NCI-H1105 treated with DMSO at 0.1 percent for 48 hours (cell line): ENCODE measurements at places on chromosomes 1 and 21.

GRCh38 chr1:162206749-162207635 is 137.5 kb downstream of the NOS1AP start:
- DNase-seq, result peak; percentile 96

DNA sequence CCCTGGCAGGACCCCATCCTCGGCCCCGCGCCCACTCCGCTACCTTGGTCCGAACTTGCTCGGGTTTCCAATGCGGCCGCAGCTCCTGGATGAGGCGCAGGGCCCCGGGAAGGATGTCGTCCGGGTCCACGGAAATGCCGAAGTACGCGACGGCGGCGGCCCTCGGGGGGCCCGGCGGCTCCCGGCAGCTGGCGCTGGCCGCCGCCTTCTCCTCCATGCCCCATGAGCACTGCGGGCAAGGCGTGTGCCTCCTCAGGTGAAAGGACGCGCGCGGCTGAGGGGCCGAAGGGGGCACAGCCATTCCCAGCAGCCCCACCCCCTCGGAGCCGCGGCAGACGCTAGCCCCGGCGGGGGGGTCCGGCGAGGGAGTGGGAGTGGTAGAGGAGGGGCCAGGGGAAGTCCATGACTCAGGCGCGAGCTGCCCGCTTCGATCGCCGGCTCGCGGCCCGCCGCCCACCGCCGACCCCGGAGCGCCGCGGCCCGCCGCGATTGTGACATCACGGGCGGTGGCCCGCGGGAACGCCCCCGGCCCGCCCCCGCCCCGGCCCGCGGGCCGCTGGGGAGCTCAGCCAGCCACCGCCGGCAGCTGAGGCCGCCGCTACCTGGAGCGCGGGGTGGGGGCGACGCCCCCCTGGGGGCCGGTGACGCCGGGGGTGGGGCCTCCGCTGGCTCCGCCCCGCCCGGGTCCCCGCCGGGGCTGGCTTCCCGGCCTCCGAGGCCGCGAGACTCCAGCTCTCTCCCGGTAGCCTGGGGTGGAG is at the start of gene ETNK2:
Gene ETNK2 (minus strand): TSS at position 493 of the 758 bp plus-strand sequence. CDS start 192 bp downstream, at position 301.
- DNase-seq, result peak; percentile 83

- no peak for DNase-seq
Observed at GRCh38 chr1:37239225-37239740, 205.0 kb upstream of the GRIK3 start.

GRCh38 chr1:182861994-182862393 is 22.8 kb downstream of the DHX9 start:
- DNase-seq, result no peak

GRCh38 chr1:200037904-200038303 is 10.4 kb downstream of the NR5A2 start:
- DNase-seq, result no peak

- no peak for DNase-seq
Observed at GRCh38 chr1:233993651-233994050, 89.2 kb downstream of the SLC35F3 start.

GRCh38 chr1:240093120-240093961 is 1.7 kb downstream of the FMN2 start:
- peak; percentile 18 for DNase-seq

GRCh38 chr1:96164053-96164452 is 557.5 kb upstream of the PTBP2 start:
- no peak for DNase-seq

DNA sequence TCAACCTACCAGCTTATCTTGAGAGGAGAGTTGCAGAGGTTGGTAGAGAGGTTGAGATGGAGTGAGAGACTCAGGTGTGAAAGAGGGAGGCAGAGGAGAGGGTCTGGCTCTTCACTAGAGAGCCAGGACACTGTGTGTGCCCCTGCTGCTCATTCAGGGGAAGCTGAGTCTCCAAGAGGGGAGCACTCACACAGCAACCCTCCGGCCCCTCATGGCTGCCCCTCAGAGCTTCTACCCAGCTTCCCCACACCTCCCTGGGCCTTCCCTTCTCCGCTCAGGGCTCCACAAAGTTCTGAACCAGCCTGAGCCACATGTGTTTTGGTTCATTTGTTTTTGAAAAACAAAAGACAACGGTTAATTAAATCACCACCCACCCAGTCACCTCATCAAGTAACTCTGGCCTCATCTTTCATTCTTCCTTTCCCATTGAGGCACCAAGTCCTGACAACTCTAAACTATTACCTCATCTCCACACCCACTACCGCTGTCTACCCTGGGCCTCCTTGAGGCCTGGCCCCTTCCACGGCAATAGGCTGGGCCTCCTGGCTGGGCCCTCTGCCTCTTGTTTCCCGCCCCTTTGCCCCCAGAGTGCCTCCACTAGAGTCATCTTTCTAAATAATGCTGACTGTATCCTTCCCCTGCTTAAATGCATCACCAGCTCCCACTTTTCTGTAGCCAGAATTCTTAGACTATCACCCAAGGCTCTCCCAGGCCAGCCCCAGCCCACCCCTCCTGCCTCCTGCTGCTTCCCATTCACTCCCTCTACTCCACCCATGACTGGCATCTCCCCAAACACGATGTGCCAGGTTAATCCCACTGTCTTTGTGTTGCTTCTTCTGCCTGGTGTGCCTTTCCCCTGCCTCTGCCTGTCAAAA is 33.0 kb downstream of the TNNT2 start:
- DNase-seq, result no peak

GRCh38 chr1:64396817-64397216 is 73.1 kb upstream of the CACHD1 start:
- DNase-seq, result no peak

GRCh38 chr1:152411134-152411533 is 2.9 kb downstream of the CRNN start:
- peak; percentile 17 for DNase-seq

DNA sequence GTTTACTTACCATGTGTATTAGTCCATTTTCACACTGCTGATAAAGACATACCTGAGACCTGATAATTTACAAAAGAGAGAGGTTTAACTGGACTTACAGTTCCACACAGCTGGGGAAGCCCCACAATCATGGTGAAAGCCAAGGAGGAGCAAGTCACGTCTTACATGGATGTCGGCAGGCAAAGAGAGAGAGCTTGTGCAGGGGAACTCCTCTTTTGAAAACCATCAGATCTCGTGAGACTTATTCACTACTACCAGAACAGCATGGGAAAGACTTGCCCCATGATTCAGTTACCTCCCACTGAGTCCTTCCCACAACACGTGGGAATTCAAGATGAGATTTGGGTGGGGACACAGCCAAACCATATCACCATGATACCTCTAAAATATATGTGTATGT is 39.3 kb upstream of the ERRFI1 start:
- no peak for DNase-seq

DNA sequence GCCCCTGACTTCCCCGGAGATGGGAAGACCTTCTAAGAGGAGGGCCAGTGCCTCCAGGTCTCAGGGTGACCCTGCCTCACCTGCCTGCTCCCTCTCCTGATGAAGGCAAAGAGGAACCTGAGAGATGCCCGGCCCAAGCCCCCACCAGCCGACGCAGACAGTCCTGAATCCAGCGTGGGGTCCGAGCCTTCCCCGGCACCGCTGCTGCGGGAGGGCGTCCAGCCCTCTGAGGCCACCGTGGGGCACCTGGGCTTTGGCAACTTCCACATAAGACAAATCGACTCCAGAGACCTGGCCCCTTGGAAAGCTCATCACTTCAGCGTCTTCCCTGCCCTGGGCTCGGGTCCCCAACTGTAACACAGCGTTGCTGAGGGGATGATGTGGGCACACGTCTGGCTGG is 122.2 kb downstream of the CASZ1 start:
- DNase-seq, result no peak

DNA sequence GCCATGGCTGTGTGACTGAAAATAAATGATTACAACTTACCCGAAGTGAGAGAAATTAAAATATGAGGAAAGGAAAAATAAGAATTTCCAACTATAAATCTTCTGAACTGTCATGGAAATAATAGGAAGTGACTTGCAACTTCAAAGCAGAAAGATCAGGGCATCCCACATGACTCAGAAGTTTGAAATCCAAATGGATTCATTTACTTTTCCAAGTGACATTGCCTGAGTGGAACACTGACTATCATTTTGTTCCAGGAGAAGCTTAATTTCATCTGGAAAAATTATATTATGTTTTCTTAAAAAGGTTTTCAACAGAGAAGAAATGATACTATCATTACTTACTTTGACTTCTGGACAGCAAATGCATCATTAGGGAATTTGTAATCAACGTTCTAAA is 110.8 kb downstream of the GREM2 start:
- DNase-seq, result no peak

- no peak for DNase-seq
Observed at GRCh38 chr1:98121646-98122045, 200.8 kb upstream of the DPYD start.

GRCh38 chr1:92707292-92707691 is 77.6 kb downstream of the EVI5 start:
- DNase-seq, result no peak

DNA sequence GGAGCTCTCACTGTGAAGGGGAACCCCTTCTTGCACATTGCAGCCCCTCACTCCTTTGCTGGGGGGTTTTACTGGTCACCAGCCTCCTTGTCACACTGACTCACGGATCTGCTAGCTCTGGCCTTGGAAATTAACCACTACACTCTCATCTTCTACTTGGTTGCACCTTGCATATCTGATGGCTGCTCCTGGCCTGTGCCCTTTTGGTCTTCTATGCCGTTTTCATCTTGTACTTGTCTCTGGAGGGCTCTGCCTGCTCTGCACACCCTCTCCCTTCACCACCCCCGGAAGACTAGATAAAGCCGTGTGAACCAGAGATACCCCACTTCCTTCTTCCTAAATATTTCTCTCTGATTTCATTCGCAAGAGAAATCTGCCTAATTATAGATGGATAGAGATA is 44.6 kb downstream of the CD247 start:
- DNase-seq, result no peak

- DNase-seq, result no peak
Observed at GRCh38 chr1:21154717-21155116, 22.0 kb downstream of the EIF4G3 start.

GRCh38 chr21:40179166-40179565 is 311.9 kb downstream of the PCP4 start:
- no peak for DNase-seq

DNA sequence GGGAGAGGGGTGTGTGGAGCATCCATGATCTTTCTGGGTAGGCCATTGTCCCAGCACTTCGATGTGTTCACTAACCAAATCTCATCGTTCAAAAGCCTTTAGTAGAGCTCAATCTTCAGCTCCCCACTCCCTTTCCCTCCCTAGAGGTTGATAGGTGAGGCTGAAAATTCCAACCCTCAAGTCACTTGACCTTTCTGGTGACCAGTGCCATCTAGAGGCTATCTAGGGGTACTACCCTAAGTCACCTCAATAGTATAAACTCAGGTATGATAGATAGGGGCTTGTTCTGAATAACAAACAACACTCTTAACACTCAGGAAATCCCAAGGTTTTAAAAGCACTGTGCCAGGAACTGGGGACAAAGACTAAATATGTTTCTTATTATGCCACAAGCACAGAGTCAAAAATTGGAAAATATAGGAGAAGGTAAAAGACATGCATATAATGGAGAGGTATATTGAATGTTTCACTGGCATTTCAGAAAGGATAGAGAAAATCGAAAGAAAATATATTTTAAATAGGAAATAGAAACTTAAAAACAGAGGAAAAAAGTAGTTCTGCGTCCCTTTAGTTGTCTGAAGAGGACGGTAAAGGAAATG is 42.9 kb upstream of the CD53 start:
- DNase-seq, result peak; percentile 41

GRCh38 chr1:184623404-184623803 is 131.3 kb downstream of the EDEM3 start:
- no peak for DNase-seq

- DNase-seq, result no peak
Observed at GRCh38 chr1:90384193-90384592, 332.9 kb downstream of the BARHL2 start.

DNA sequence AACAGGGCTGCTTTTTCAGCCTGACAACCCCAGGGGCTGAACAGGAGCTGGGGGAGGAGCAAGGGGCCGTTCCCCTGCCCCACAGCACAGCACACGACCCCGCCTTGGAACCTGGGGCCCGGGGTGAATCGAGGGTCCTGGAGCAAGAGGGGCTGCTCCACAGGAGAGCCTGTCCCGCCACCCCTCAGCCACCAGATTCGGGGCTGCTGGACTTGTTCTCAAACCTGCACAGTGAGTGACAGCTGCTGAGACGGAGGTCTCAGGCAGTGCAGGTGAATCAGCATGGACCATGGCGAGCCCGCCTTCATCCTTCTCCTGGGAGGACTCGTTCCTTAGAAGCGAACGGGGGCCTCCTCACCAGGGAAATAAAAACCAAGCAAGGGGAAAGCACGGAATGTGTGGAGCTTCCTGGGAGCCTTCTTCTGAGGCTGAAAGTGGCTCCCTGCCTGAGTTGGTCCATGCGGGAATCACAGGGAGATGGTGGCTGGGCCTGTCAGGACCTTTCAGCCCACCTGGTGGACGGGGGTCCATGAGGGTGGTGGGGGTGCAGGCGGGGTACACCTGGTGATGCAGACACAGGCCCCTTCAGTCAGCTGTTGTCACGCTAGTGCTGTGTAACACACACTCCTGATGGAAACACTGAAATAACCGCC is 125.4 kb downstream of the SIK1 start:
- no peak for DNase-seq

- DNase-seq, result peak; percentile 86
Observed at GRCh38 chr1:245874942-245875580, 632.0 kb downstream of the SMYD3 start.

GRCh38 chr1:87178441-87178840 is 150.2 kb upstream of the LMO4 start:
- DNase-seq, result no peak

DNA sequence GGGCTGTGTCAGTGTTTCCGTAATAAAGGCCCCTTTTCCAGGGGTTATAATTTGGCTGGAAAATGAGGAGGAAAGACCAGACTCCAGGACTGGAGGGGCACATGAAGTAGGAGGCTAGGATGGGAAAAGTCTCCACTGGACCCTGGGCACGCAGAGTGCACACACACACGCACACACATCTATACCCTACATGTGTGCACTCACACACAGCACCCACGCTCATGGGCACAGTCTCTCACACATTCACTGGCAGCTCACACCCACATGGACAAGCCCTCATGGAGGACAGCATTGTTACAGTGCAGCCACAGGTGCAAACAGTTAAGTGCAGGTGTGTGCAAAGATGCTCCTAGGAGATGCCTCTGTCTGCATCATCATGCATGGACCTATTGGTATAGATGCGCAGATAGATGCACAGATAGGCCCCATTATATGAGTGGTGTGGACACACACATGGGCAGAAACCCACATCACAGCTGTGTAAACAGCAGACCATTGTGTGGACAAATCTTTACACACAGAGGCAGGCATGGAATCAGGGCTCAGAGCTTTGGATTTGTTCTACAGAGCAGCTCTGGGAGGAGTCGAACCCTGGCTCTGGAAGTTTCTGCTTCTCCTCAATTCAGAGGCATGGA is 9.1 kb upstream of the RUNX3 start:
- DNase-seq, result no peak
